ENCODE measurements at places on chromosomes 13 and 19. TPM values are rescaled to one million over a fixed set of nuclear protein-coding genes. Genes with fewer than 3 reads are reported as not detected.
A peak's percentile ranks its signal among the peaks of the same experiment; 100 is the strongest.

DNA sequence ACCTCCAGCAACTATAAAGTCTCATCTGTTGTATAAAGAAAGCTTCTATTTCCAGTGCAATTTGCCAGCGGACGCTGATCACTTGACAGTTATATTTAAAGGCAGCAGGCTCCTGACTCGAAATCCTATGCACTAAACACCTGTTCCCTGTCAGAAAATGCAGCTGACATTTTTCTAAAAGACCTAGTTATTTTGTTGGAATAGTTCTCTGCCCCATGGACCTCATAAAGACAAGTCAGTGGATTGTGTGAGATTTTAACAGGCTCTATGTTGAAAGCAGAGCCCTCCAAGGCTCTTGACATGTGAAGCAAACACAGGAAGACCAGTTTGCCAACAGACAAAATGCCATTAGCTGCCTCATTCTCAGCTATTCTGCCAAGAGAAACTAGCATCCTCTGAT lies 304.7 kb upstream of the KLF12 start:
- no peak for DNase-seq

GRCh38 chr13:35714588-35715377 lies 238.3 kb upstream of the MAB21L1 start:
- DNase-seq: peak; percentile 45

GRCh38 chr13:50094615-50095293 lies 79.5 kb downstream of the KCNRG start:
- DNase-seq: no peak

- DNase-seq: no peak
Observed at GRCh38 chr19:45553464-45553863, 31.1 kb downstream of the OPA3 start.

GRCh38 chr13:21124852-21125251 lies 51.5 kb downstream of the SKA3 start:
- DNase-seq: no peak

GRCh38 chr13:27535546-27535945 lies 84.8 kb downstream of the LNX2 start:
- no peak for DNase-seq

DNA sequence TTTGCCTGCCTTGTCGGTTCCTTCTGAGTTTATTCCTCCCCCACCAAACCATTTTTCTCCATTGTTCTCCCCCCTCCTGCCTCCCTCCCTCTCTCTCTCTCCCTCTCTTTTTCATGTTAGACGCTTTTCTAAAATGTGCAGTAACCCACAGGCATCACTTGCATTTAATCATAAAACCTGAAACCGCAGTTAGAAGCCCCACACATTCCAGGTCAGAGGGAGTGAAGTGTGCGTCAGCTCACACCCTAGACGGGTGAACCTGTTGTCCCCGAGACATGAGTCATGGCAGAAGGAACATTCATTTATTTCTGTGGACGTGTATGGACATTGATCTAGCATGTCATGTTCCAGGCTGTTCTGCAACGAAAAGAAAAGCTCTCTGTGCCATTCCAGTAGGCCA lies 19.9 kb downstream of the ONECUT3 start:
- no peak for DNase-seq

Gene ACER1
- polyA plus RNA-seq: not detected

Gene TNNI3
- polyA plus RNA-seq: 45.5 TPM

- no peak for DNase-seq
Observed at GRCh38 chr13:62387647-62388046, 972.0 kb upstream of the PCDH20 start.

DNA sequence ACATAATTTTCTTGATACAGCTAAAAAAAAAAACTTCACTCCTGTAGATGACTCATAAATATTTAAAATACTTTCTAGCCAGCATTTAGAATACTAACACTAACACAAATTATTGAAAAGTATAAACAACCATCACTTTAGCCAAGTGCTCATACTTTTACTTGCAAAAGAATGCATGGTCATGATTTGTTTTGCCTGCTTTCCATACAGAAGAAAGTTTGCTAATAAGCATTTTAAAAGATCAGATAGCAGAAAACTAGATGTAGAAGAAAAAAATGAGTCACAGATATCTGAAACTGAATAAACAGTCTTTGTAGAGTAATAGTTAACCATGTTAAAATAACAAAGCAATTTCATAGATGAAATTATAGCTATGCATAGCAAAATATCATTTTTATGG lies 2280.4 kb upstream of the PCDH20 start:
- DNase-seq: no peak

- DNase-seq: no peak
Observed at GRCh38 chr13:113001241-113002140, 32.5 kb downstream of the MCF2L start.

GRCh38 chr13:45332831-45333219 lies 8.2 kb downstream of the TPT1 start:
- no peak for DNase-seq

DNA sequence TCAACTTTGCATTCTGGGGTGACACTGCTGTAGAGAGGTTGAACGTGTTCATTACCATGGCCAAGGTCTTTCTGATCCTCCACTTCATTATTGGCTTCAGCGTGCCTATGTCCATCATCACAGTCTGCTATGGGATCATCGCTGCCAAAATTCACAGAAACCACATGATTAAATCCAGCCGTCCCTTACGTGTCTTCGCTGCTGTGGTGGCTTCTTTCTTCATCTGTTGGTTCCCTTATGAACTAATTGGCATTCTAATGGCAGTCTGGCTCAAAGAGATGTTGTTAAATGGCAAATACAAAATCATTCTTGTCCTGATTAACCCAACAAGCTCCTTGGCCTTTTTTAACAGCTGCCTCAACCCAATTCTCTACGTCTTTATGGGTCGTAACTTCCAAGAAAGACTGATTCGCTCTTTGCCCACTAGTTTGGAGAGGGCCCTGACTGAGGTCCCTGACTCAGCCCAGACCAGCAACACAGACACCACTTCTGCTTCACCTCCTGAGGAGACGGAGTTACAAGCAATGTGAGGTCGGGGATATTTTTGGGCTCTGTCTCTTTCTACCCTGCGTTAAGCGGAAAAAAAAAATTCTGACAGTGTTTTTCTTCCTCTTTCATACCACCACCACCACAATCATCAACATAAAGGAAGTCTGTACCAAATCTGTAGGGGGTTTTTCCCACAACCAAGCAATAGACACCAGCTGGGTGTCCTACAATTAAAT lies 29.5 kb downstream of the FPR3 start:
- DNase-seq: no peak

DNA sequence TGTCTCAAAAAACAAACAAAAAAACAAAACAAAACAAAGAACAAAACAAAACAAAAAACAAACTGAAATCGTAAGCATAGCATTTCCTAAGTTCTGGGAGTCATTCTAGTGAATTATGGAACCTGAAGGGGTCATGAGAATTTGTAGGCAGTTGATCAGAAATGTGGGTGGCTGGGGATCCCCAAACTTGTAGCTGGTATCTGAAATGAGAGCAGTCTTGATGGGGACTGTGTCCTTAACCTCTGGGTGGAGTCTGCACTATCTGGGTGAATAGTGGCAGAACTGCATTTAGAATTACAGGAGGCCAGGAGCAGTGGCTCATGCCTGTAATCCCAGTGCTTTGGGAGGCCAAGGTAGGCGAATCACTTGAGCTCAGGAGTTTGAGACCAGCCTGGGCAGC lies 6.1 kb downstream of the CLEC4G start:
- DNase-seq: no peak

DNA sequence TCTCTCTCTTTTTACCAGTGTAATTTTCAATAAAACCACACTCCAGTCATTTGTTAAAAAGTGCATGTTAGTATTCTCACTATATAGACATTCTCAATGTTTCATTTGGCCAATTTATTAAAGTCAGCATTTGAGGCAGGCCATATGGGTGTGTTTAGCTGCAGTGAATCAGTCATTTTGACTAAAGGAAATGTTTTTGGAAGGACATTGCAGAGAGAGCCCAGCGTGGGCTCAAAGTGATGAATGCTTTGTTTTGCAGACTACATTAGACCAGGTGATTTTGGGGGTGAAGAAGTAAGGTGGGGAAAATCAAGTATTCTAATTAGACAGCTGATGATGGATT lies 116.7 kb downstream of the POSTN start:
- no peak for DNase-seq

DNA sequence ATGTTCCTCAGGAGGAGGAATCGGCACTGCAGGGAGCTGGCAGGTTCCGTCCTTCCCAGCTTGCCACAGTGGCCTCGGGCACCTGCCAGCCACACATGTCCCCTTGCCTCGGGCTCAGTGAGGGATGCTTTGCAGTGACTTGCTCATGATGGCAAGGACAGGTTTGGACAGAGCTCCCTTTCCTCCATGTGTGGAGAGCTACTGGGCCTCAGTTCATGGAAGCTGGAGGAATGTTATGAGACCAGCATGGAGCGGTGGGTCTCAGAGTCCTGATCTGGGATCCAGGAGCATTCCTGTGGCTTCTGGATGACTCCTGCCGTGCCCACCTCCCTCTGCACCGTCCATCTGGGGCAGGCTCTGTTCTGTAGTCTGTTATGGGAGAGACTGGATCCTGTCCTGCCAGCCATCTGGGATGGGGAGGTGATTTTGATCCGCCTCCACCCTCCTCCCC lies 59.2 kb downstream of the SIPA1L3 start:
- no peak for DNase-seq

DNA sequence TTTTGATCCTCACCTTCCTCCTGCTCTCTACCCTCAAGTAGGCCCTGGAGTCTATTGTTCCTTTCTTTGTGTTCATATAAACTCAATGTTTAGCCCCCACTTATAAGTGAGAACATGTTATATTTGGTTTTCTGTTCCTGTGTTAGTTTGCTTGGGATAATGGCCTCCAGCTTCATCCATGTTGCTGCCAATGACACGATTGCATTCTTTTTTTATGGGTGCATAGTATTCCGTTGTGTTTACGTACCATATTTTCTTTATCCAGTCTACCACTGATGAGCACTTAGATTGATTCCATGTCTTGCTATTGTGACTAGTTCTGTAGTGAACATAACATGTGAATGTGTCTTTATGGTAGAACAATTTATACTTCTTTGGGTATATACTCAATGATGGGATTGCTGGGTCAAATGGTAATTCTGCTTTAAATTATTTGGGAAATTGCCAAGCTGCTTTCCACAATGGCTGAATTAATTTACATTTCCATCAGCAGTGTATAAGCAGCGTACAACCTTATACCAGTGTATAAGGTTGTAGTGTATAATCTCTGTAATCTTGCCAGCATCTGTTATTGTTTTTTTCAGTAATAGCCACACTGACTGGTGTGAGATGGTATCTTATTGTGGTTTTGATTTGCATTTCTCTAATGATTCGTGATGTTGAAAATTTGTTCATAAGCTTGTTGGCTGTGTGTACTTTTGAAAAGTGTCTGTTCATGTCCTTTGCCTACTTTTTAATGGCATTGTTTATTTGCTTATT lies 288.9 kb downstream of the KCNRG start:
- no peak for DNase-seq

DNA sequence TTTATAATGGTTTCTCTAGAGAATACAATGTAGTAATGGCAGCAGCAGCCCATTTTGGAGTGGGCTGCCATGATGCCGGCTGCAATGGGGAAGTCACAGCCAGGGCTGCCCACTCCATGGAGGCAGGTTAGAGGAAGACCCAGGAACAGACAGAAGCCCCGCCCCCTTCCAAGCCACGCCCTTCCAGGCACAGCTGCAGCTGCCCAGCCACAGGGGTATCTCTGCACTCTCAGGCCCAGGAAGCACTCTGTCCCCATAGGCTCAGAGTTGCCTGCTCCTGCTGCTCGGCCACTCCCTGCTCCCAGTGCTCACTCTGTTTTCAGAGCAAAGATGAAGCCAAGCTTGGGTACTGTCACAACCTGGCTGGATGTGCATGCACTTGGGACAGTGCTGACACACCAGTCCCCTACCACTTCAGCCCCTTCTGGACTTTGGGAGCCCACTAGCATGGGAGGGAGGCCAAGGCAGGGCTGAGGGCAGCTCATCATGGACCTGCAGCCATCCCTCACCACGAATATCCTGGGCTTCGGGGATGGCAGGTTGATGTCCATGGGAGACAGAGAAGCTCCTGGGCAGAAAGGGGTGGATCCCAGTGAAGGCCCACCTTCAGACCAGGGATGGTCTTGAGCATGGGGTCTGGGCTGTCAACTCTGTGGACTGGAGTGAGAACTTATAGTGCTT lies 1224.2 kb downstream of the SLITRK5 start:
- DNase-seq: no peak

DNA sequence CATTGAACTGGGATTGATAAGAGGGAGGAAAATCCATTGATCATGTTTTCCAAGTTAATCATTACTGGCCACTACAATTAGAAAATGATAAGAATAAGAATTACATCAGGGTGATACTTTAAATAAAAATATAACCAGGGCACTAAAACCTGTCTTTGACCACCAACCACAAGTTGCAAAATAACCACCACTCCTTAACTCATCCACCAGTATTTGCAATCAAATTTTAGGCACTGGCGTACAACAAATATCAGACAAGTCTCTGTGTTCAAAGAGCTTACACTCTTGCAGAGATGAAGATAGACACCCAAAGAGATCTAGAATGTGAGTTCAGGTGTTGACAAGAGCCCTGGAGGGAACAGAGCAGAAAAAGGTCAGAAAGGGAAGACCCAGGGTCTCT lies 514 bp downstream of the CEACAM3 start:
- no peak for DNase-seq

- DNase-seq: no peak
Observed at GRCh38 chr13:100387416-100387815, 201.2 kb downstream of the GGACT start.

Gene GAPDHS
- polyA plus RNA-seq: not detected

- DNase-seq: no peak
Observed at GRCh38 chr19:50719566-50719965, at the start of gene SHANK1. SHANK1 (minus strand) TSS chr19:50719802; CDS start chr19:50716919, 2,883 bp downstream.

Gene ZNF728
- polyA plus RNA-seq: not detected

- peak; percentile 55 for DNase-seq
Observed at GRCh38 chr13:112940236-112940635, 28.8 kb upstream of the MCF2L start.

Gene FUT2
- 59.4 TPM for polyA plus RNA-seq

Gene PCDH9
- polyA plus RNA-seq: 1.1 TPM

Gene LGALS7B
- polyA plus RNA-seq: 1.2 TPM

Gene ZNF91
- 19.4 TPM for polyA plus RNA-seq

Gene CD22
- polyA plus RNA-seq: 4.8 TPM

- DNase-seq: no peak
Observed at GRCh38 chr19:7000333-7000732, 20.9 kb downstream of the MBD3L2B start.

GRCh38 chr19:3761382-3762129 lies at the start of gene APBA3:
APBA3 (minus strand) TSS chr19:3761692; CDS start chr19:3760264, 1,428 bp downstream.
- peak; percentile 95 for DNase-seq

Gene LRRC25
- 6.0 TPM for polyA plus RNA-seq

Gene CD177
- 62.7 TPM for polyA plus RNA-seq

GRCh38 chr19:31154021-31154420 lies 195.2 kb downstream of the TSHZ3 start:
- no peak for DNase-seq

DNA sequence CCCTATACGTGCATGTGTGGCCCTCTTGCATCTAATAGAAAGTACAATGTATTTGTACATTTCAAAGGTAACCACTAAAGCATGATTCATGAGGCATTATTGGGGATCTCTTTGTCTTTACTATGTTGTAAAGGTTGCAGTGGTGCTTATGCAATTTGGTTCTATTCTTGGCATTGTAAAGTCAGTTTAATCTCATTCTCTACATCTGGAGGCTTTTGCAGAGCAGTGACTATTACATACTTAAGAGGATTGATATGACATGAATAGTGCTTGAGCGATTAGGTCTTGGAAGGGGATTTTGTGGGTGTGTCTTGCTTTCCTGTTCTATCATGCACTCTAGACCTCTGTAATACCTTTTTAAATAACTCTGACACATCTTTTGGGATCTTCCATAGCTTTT lies 610.0 kb downstream of the EFNB2 start:
- no peak for DNase-seq

All from sigmoid colon (tissue), 7 donors.